ENCODE measurements at places on chromosomes 3 and 15. TPM values are rescaled to one million over a fixed set of nuclear protein-coding genes. Genes with fewer than 3 reads are reported as not detected.
A peak's percentile ranks its signal among the peaks of the same experiment; 100 is the strongest.

The CCNB2 gene
- 12.6 TPM for total RNA-seq

DNA sequence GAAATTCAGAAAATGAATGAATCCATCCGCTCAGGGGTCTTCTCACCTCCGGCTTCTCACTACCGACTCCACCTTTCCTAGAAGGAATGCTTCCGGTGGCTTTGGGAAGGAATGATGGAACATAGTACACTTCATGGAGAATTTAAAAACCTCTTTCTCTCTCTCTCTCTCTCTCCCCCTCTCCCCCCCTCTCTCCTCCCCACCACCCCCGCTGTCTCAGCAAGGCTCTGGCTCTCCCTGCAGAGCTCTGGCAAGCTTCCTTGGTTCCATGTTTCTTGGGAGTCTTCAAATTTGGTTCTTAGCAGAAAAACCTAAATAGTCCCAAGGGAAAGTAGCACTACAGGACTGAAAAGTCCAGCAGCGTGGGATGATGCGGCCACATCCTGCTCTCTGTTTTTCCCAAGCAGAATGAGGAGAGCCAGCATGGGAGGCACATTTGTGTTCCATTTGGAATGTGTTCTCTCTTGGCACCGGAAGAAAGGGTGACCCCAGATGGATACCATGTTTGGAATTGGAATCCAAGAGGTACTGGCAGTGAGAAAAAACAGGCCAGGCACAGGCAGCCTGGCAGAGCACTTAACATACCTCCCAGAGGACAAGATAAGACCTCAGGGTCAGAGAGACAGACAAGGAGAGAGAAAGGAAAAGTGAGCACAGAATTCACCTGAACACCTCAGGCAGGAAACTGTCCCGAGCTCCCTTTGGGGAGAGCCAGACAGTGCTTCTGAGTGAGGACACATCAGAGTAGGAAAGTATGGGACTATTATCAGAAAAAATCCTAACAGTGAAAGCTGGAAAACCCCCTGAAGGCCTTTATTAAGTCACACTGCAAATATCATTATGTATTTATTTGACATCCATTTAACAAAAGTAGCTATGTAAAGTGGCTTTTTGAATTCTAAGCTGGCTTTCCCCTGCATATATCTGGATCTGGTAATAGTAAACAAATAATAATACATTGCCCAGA, at the start of gene POPDC2:
POPDC2 (minus strand) TSS at position 116 of the 967 bp plus-strand sequence. CDS start 166 bp downstream, outside the sequence.
- DNase-seq, result no peak

The CPNE9 gene
- total RNA-seq, result 0.39 TPM

DNA sequence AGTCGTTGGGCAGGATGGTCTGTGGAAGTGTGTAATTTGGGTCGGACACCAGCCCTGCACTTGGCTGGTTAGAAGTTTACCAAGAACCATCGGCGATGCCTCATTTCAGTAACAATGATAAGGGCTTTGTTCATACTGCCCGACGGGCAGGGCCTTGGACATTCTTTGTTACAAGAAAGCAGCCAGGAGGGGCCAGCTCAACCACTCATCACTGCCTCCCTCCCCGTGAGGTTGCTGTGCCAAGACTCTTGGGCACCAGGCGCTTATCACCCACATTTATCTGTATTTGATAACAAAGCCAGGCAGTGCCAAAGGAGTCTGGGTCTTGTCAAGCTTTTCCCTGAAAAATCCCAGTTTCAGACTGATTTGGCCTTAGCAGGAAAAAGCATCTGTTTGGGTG, 235.0 kb downstream of the ADAMTS17 start:
- DNase-seq, result no peak

The C3orf49 gene
- total RNA-seq, result not detected

GRCh38 chr3:193922034-193922774, 213.7 kb upstream of the HES1 start:
- no peak for DNase-seq

DNA sequence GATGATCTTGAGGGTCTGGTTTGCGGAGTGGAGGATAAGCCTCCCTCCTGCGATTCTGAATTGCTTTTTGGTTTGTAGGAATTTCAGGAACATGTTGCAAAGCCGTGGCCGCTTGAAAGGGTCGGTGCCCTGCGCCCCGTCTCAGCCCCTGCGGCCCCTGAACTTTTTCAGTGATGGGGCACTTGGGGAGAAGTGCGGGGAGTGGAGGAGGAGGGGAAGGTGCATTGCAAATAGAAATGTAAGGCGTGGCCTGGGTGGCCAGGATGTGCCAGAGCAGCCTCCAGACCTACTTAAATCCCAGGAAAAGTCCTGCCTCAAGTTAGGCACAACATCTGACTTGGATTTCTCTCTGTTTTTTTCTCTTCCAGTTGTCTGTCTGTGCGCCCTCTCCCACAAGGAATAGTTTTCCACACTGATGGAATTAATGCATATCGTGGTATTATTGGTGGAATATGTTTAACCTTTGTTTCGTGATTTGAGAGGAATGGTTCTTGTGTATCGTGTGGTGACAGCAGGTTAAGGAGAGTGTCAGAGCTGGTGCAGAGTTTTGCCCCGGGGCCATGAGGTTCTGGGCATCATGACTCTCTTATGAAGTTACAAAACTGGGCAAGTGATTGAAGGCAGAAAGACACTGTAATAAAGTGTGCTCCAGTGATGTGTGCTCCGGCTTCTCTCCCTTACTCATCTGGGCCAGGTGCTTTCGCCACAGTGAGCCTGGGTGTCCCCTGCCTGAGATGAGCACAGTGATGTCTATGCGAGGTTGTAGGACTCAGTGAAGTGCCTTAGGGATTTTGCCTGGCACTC, 153.8 kb downstream of the PGPEP1L start:
- no peak for DNase-seq

DNA sequence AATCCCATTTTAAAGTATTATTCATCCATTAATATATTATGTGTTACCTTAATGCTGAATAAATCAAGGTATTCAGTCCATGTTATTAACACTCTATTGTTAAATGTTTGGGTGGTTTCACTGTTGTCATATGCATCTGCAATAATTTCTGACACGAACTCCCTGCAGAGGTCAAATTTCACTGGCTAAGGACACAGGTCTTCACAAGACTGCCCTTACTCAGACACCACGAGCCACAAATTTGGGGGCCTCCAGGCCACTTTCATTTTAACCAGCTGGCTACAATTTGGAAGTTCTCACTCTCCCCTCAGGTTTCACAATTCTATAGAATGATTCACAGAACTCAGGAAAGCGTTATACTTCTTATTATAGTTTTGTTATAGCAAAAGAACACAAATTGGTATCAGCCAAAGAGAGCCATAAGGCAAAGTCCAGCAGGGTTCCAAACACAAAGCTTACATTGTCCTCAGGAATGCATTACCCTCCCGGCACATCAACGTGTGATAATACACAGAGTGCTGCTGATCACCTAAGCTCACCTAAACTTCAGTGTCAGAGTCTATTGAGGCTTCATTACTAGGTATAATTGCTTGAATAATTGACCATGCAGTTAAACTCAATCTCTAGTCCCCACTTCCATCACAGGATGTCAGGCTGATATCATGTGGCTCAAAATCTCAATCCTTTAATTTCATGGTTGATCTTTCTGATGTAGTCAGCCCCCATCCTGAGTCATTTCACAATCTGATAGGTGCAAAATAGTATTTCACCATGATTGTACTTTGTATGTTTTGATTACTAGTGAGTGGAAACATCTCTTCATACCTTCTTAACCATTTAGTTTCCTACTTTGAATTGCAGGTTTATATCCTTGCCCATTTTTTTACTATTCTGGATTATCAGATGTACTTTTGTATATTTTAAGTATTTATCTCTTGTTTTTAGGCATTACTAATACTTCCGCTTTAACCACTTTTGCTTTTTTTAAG, 441.4 kb upstream of the AGTR1 start:
- DNase-seq, result no peak

The COL8A1 gene
- total RNA-seq, result 6.2 TPM

DNA sequence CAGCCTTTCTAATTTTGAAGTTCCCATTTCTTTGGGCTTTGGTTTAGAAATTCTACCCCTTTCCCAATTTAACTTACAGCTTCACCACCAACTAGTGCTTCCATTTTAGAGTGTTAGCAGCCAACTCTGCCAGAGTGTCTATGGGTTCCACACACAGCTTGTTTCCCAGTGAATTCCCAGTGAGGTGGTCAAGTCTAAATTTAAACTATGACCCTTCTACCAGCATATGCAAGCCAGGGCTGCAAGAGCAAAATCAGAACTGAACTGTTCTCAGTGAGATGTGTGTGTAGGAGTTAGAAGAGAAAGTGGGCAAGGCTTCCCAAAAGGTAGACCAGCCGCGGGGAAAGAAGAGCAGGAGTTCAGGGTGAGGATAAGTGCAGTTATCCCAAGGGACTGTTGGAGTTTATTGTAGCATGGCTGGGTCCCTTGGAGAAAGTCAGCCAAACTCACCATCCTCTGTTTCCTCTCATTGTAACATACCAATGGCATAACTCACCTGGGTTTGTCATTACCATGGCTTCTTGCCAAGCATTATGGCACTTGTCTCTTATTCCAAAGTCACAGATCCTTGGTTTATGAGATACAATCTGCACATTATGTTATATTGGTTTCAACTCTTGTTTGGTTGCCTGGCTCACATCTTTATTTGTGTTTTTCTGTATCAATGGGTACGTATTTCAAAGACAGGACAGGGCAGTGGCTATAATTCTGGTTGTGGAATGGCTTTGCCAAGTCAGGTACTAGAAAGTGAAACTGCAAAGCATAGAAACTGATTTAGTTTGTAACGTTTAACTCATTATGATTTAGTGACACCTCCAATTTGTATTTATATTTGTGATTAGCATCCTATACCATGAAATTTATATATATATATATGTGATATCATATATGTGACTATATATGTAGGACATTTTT, 130.2 kb upstream of the UMPS start:
- no peak for DNase-seq

DNA sequence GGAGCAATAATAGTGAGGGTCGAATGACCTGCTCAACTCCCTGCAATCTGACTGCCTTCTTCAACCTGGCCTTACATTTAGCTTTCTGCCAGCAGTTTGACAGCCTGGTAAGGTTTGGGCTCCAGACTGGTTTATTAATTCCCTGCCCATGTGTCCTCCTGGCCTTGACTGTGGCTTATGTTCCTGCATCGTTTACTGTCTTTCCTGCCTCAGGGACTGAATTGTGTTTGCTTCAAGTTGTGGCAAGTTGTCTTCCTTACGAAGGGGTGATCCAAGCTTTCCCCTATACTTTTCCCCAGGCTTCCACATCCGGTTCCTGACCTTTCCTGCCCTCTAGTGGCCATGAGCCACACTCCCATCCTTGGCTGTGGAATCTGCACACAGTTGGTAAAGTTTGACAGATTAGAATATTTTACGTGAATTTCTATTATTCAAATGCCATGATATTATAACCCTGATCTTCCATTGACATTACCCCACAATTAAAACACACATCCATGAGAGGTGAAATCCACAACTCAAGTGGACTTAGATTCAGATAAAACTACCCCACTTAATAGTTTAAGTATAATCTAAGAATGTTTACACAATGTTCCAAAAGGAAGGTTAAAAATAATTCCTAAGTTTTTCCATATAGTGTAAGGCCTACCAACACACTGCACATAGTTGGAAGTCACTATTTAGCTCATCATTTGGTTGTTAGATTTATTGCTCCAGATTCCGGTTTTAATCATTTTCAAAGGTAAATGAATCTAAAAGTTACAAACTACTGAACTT, 95.7 kb downstream of the NEDD4 start:
- peak; percentile 14 for DNase-seq

The BFSP2 gene
- total RNA-seq, result not detected

The XCR1 gene
- 0.39 TPM for total RNA-seq

Measured in skin of body (tissue), 3 donors.